Hepatic stellate cell (primary cell): ENCODE measurements at places on chromosomes 11 and 22.

DNA sequence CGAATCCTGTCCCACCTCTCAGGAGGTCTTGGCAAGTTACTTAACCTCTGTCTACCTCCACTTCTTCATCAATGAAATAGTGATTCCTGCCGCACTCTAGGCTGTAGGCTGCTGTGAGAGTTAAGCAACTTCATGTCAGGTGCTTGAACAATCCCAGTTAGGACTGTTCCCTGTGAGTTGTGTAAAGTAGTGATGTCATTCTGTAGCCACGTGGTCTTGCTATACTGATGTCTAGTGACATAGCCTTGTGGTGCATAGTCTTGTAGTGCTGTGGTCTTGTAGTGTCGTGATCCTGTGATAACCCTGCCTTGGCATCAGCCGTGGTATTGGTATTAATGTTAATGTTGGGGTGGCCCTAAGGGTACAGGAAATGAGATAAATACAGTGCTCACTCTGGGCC, 30.3 kb upstream of the PRR5 start:
- no peak for DNase-seq

DNA sequence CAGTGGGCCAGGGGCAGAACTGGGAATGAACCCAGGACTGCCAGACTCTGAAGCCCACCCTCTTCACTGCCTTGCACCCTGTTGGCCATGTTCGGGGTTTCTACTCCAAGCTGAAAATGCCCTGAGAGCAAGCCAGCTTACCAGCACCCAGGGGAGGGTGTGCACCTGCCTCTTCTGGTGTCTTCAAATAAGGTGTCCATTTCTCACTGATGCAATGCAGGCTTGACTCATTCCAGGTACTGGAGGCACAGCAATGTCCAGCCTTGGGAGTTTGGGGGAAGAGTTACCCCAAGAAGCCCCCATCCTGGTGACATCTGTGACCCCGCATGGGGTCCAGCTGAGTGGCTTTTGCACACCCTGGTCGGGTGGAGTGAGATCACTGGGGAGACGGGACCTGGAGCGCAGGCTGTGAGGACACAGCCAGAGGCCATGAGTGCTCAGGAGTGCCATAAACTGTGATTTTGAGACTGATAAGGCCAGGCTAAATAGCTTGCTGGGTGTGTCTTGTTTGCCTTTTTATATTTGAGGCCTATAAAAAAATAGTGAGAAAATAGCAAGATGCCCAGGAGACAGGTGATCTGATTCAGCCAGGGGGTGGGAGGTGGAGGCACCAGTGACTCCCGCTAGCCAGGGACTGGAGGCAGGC, 4.6 kb upstream of the CERK start:
- DNase-seq: no peak

DNA sequence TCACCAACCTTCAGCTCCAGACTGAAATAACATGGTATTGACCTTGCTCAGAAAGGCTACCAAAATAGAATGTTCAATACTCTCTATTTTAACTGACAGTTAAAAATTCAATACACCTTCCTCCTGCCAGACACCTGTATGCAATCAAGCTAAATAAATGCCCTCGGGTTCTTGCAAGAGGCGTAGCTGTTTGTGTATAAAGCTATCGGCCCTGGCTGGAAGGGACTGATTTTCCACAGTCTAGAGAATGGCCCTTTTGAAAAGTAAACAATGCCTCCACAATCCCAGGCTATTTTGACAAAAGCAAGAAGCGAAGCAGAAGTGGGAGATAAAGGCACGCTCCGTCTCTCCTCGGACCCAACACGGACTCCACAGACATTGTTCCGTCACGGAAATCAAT, 791.2 kb downstream of the BRD1 start:
- no peak for DNase-seq

DNA sequence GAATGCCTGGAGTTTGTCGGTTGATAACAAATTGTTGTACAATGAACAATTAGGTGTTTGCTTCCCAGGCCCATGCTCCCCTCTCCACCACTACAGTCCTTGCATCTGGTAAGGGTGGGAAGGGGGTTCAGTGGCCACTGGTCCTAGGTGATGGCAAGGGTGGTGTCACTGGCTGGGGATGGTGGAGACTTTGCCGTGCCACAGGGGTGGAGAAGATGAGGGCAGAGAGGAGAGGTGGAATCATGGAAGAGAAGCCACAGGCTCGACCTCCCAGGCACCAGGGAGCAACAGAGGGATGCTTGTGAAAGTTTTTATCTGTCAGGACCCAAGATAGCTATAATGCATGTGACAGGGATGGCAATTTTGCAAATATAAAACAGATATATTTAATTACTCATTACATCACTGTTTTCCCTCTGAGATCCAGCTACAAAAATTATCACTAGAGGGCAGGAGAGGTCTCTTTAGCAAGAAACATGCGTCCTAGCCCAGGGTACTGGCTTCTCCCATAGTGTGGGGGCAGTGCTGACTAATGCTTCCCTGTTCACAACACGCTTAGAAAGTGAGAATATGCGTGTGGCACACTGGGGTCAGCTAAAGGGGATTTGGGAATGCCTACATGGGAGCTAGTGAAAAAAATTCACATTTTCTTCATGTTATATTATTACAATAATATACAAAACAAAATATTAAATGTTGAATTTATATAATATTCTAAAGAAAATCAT, 49.0 kb upstream of the AMPD3 start:
- DNase-seq: peak; percentile 73

DNA sequence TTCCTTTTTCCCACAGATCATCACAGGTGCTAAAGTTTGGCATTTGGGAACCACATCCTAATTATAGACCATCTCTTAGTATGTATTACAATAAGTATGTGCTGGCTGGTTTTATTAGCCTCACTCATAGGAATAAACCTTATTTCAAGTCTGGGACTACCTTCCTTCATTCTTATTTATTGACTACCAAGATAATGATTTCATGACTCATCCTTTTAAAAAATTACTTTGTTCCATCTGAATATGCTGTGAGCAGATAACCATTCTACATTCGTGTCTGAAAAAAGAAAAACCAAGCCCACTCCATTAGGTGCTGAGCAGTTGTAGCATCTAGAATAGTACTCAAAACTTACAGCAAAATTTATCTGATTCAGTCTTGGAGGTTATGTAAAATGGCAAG, 12.3 kb downstream of the TNRC6B start:
- no peak for DNase-seq

- no peak for DNase-seq
These were observed 114.2 kb upstream of the NAV2 start for GRCh38 chr11:19598456-19598855.

GRCh38 chr22:43537019-43537585, 125.3 kb downstream of the MPPED1 start:
- DNase-seq: no peak

- DNase-seq: no peak
These were observed 1.7 kb upstream of the JAM3 start for GRCh38 chr11:134066943-134067885.

- no peak for DNase-seq
These were observed 24.3 kb downstream of the GLYATL1 start for GRCh38 chr11:58963551-58964104.

DNA sequence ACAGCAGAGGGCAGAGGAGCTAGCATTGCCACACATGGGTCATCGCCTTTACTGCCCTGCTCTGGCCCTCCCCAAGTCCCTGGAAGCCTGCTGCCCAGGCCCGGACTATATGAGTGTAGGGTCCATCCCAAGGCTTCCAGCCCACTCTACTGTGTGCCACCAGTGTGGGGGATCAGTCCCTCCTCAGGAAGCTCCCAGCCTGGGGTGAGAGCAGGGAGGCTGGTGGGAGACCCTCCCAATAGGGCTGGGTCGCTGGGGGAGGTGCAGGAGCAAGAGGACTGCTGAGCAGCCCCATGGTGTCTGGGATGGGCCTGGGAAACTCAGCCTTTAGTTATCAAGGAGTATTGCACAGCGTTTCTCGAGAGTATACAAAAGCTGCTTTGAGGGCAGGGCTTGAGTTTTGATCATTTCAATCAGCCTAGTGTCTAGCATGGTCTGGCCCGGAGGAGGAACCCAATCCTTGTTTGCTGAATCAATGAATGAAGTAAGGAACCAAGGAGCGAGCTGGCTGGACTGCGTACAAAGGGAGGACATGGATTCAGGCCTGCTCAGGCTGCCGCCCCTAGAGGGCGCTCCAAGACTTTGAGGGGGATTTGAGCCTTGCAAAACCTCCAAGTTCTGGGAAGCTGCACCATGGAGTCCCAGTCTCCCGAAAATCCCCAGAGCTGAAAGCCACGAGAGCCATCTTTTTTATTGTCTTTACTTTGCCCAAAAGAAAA, 89.0 kb upstream of the PARVA start:
- peak; percentile 86 for DNase-seq

- no peak for DNase-seq
These were observed 4.1 kb upstream of the SAC3D1 start for GRCh38 chr11:65036931-65037330.

GRCh38 chr11:76623884-76624419, 46.6 kb downstream of the LRRC32 start:
- DNase-seq: no peak

- no peak for DNase-seq
These were observed 23.4 kb downstream of the ASRGL1 start for GRCh38 chr11:62360685-62361084.

DNA sequence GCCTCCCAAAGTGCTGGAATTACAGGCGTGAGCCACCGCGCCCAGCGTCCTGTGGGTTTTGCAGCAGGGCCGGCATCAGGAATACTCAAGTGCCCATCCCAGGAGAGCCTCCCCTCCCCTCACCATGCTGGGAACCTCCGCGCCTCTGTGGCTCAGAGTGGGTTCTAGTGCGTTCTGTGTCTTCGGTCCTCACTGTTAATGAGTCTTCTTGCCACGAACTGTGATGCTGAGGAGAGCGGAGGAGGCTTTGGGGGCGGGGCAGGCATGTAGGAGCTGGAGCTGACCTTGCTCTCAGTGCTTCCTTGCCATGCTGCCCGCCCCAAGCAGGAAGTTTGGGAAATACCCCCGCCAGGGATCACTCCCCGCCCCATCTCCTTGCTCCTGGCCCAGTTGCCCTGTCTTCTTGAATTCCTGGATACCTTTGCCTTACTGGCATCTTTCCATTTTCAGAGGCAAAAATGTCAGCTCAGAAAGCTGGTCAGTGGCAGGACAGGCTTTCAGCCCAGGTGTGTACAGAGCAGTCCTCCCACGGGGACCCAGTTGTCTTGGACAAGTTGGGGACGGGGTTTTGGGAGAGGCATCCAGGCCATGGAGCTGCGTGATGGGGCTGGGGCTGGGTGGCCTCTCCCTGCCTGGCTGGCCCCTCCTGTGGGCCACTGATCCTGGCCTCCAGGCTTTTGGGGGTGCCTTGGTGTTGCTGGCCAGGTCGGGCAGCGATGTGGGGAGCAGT, 5.1 kb downstream of the GRAMD4 start:
- no peak for DNase-seq

- no peak for DNase-seq
These were observed 10.0 kb downstream of the OR5B21 start for GRCh38 chr11:58497951-58498350.

GRCh38 chr11:34869425-34869824, 46.8 kb downstream of the APIP start:
- no peak for DNase-seq

DNA sequence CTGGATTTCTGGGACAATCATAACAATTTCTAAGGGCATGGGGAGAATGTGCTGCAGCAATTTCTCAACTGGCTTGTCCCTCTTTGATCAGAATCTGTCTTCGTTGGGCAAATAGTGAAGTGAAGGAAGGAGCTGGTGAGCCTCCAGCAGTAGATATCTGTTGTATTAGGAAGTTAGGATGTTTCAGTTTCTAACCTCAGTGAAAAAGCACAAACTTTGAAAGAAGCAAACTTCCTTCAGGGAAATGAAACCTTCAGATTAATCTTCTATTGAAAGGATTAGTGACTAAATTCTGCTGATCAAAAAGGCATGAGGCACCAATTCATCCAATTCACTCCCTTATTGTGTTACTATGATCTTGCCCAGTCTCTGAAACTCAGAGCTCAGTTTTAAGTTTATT, 24.3 kb downstream of the LMO2 start:
- DNase-seq: no peak

DNA sequence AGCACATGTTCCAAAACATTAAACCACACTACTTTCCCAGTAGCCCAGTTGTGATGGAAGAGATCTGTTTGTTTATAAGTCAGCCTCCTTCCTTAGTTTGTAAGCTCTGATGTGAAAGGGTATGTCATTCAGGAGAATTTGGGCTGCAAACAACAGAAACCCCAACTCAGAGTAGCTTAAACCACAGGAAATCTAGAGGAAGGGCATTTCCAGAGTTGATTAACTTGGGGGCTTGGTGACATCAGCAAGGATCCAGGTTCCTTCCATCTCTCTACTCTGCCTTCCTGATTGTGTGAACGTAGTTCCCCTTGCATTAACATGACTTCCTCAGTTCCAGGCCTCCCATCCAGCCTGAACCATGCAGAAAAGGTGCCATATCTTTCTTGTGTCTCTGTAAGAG, 6.5 kb upstream of the FJX1 start:
- DNase-seq: no peak

- DNase-seq: no peak
These were observed 51.2 kb upstream of the TENM4 start for GRCh38 chr11:79492008-79492407.

DNA sequence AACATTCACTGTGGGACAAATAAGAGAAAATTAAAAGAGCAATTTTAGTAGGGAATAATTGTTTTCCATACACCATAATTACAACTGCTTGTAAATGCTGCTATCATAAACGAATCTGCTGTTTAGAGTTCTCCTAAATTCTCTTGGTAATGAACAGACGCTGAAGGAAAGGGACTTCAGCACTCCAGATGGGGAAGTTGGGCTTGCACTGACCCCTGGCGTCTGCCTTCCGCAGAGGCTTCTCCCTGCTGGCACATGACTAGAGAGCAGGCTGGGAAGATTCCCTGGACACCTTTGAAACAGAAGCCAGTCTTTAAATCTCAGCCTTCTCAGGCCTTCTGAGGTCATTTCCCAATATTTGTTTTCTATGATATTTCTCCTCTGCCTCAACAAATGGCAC, 84.1 kb downstream of the NXPE2 start:
- peak; percentile 35 for DNase-seq

DNA sequence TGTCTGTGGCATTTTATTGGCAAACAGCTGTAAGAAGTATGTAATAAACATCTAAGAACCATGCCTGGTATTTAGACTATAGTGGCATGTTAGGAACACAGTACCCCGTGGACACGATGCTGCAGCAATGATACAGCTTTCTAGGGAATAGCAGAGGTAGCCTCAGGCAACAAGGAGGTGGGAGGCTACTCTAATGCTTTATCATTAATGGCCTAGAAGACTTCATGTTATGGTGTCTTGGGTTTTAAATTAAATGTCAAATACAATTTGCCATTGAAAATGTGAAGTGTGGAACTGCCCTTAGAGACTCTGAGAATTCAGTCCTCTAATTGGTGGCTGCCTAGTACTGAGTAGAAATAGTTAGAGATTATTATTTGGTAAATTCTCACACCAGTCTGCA, 516.9 kb downstream of the CNTN5 start:
- no peak for DNase-seq

GRCh38 chr11:135008001-135008405, 596.0 kb upstream of the B3GAT1 start:
- DNase-seq: no peak

DNA sequence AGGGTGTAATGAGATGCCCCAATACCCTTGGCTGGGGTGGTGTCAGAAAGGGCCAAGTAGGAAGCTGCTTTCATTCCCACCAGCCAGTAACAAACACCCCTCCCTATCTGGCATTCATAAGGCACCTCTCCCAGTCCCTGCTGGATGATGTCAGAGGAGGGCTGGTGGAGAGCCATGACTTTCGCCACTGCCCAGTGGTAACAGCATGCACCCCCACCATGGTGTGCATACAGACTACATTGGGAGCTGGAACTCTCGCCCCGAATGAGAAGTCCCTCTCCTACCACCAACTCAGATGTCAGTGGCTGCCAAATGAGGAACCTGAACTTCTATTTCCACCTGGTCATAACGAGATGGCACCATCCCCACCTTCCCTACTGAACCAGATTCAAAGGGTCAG, 73.3 kb downstream of the SGSM3 start:
- no peak for DNase-seq

- DNase-seq: no peak
These were observed 1.4 kb downstream of the CORO1B start for GRCh38 chr11:67441731-67442351.
